Endodermal cell (in vitro differentiated cells): ENCODE measurements at places on chromosomes 5 and 9. TPM values are rescaled to one million over a fixed set of nuclear protein-coding genes. Genes with fewer than 3 reads are reported as not detected.
A peak's percentile ranks its signal among the peaks of the same experiment; 100 is the strongest.

- no peak overlapping the region for H3K27ac ChIP-seq
- peaks cover 9% of the 10 kb centered on the region for H3K36me3 ChIP-seq
- no peaks in the 10 kb centered on the region for H3K27me3 ChIP-seq
- DNase-seq = peak; percentile 36
- no peaks in the 10 kb centered on the region for H3K4me1 ChIP-seq
Observed at GRCh38 chr5:1512541-1513291, 11.0 kb downstream of the LPCAT1 start.

- H3K27me3 ChIP-seq = peaks cover 88% of the 10 kb centered on the region
- H3K36me3 ChIP-seq = no peaks in the 10 kb centered on the region
- H3K4me3 ChIP-seq = no peak overlapping the region
- no peaks in the 10 kb centered on the region for H3K4me1 ChIP-seq
- no peak for DNase-seq
- H3K27ac ChIP-seq = no peak overlapping the region
Observed at GRCh38 chr5:83957188-83957587, 236.5 kb upstream of the HAPLN1 start.

GRCh38 chr5:35061211-35061770, 13.5 kb upstream of the AGXT2 start:
- H3K27me3 ChIP-seq = no peaks in the 10 kb centered on the region
- H3K4me3 ChIP-seq = no peak overlapping the region
- no peak for DNase-seq
- H3K27ac ChIP-seq = no peak overlapping the region
- H3K36me3 ChIP-seq = no peaks in the 10 kb centered on the region

The IL13 gene
- total RNA-seq = not detected in 3 replicates

- no peak overlapping the region for H3K4me3 ChIP-seq
- no peaks in the 10 kb centered on the region for H3K27me3 ChIP-seq
- H3K4me1 ChIP-seq = peaks cover 34% of the 10 kb centered on the region
- H3K27ac ChIP-seq = no peak overlapping the region
- DNase-seq = no peak
Observed at GRCh38 chr9:112872019-112872418, 18.7 kb downstream of the SLC46A2 start.

DNA sequence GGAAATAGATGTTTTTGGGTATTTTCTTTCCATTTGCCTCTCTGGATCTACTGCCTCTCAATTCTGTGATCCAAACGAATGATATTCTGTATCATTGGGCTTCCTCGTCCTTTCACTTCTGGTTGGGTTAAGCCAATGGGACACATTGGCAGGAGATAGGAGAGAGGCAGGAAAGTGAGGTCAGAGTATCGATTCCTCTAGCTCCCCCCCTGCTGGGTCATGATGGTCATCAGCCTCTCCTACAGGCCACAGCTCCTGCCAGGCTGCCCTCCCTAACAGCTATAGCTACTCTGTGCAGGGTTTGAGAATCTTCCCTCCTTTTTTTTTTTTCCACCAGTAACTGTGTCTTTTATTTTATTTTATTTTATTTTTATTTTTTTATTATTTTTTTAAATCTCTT, 39.4 kb downstream of the APBA1 start:
- no peak overlapping the region for H3K4me3 ChIP-seq
- no peaks in the 10 kb centered on the region for H3K4me1 ChIP-seq
- H3K27me3 ChIP-seq = no peaks in the 10 kb centered on the region
- H3K27ac ChIP-seq = no peak overlapping the region

The DND1 gene
- 1.6 and 1.9 TPM in 2 replicates for total RNA-seq

The ZNF883 gene
- total RNA-seq = 11.4 to 13.0 TPM (median 12.8 TPM) in 3 replicates

DNA sequence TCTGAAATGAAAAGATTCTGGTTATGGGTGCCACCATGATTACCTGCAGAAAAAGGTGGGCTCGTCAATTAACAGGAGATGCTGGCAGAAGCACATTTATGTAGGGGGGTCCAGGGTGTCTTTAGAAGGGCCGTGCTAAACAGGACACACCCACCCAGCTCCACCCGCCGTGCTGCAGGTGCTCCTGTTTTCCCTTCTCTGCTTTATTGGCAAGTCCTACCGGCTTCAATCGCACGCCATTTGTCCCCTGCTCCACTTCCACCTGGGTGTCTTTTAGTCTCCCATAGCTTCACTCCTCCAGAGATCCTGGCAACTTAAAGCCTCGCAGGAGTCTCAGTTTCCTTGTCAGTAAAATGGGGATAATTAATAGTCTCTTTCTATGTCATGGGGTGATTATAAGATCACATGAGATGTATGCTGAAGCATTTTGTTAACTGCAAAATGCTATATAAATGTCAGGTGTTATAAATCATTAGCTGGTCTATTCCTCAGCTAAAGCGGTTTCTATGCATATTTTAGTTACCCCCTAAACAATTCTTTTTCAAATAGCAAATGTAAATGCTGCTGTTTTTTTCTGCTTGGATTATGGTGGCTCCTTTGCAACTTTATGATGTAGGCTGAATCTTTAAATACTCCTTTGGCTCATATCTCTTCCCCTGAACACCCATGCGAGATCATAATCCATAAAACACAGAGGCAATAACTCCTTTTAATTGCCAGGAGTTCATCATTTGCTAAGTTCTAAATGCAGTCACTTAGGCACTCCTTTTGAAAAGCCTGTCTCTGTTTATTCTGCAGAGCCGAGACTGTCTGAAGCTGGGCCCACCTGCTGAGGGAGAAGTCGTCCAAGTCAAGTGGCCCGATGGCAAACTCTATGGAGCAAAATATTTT, 406.9 kb downstream of the KDM4C start:
- H3K27ac ChIP-seq = no peak overlapping the region
- no peak for DNase-seq
- no peak overlapping the region for H3K4me3 ChIP-seq
- H3K36me3 ChIP-seq = peaks cover 13% of the 10 kb centered on the region
- no peaks in the 10 kb centered on the region for H3K27me3 ChIP-seq

The WWC1 gene
- total RNA-seq = 17.7 and 18.4 TPM in 2 replicates

DNA sequence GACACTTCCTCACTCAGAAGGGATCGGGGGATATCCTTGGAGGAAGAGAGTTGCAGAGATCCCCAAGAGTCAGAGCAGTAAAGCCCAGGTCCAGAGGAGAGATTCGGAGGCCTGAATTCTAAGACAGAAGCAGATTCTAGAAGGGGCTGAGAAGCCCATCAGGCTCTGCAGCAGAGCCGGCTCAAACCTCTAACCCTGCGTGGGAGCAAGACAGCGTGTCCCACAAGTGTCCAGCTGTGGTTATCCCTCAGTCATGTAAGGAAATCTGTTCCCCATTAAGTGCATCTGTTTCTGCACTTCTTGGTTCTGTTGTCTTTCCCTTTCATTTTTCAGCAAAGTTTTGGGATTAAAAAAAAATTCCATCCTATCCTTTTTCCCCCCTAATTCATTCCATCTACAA, 4.8 kb upstream of the DIAPH1 start:
- no peaks in the 10 kb centered on the region for H3K27me3 ChIP-seq
- H3K36me3 ChIP-seq = peaks cover 82% of the 10 kb centered on the region
- no peak for DNase-seq
- H3K4me1 ChIP-seq = no peaks in the 10 kb centered on the region

DNA sequence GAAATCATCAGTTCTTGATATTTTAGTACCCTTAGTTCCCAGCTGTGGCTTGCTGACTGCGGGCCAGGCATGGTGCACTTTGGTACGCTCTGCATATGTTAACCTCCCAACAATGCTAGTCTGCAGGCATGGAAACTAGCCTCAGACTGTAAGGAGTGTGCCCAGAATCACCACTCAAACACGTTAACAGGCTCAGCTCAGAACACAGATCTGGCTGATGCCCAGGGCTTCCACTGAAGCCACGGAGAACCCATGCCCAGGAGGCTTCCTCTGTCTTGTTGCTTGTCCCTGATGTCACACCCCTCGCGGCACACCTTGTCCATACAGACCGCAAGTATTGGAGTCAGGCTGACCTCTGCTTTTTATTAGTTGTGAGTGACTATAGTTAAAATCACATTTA, 187.2 kb upstream of the OTULINL start:
- H3K27me3 ChIP-seq = no peaks in the 10 kb centered on the region
- H3K4me3 ChIP-seq = no peak overlapping the region
- H3K27ac ChIP-seq = no peak overlapping the region

GRCh38 chr5:125575891-125576505, 829.6 kb upstream of the ZNF608 start:
- H3K27ac ChIP-seq = peak overlapping the region; percentile 33
- no peaks in the 10 kb centered on the region for H3K36me3 ChIP-seq
- peak; percentile 69 for DNase-seq
- H3K4me1 ChIP-seq = no peaks in the 10 kb centered on the region
- H3K27me3 ChIP-seq = no peaks in the 10 kb centered on the region

GRCh38 chr9:93096811-93097382, 880 bp downstream of the CARD19 start:
- H3K27me3 ChIP-seq = no peaks in the 10 kb centered on the region
- H3K36me3 ChIP-seq = no peaks in the 10 kb centered on the region
- H3K27ac ChIP-seq = peak overlapping the region; percentile 17
- DNase-seq = no peak

GRCh38 chr9:17349831-17350230, 215.0 kb downstream of the CNTLN start:
- H3K27ac ChIP-seq = no peak overlapping the region

- H3K27me3 ChIP-seq = no peaks in the 10 kb centered on the region
- DNase-seq = no peak
- H3K27ac ChIP-seq = no peak overlapping the region
- no peaks in the 10 kb centered on the region for H3K36me3 ChIP-seq
Observed at GRCh38 chr5:137265457-137265856, 233.7 kb downstream of the SPOCK1 start.

GRCh38 chr5:17951392-17952169, 317.3 kb downstream of the TAF11L14 start:
- no peak overlapping the region for H3K27ac ChIP-seq
- H3K4me1 ChIP-seq = no peaks in the 10 kb centered on the region
- H3K27me3 ChIP-seq = no peaks in the 10 kb centered on the region
- peak; percentile 94 for DNase-seq
- no peak overlapping the region for H3K4me3 ChIP-seq
- H3K36me3 ChIP-seq = no peaks in the 10 kb centered on the region

The UGT3A1 gene
- total RNA-seq = 4.2 and 4.7 TPM in 2 replicates

DNA sequence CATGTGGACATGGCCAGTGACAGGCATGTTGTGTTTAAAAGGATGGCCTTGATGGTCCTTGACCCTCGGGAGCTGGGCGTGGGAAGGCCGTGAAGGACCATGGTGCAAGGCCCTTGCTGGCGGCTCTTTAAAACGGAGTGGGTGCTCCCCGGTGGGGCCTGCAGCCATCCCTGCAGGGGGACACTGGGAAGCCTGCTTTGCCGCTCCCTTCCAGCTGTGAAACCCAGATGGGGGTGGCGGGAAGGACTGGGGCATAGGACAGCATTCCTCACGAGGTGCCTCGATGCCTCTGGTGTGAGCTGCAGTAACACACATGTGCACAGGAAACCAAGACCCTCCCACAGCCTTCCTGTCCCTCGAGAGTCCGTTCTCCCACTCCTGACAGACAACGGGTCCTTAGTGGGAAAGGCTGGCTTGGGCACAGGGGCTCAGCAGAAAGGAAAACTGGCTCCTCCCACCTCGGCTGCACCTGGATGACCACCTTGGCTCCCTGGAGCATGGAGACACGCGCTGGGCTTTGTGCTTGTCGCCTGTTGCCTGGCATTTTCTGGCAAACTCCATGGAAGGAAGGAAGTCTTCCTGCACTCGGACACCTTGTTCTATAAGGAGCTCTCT, 30.3 kb upstream of the IRX4 start:
- H3K4me3 ChIP-seq = no peak overlapping the region
- H3K27ac ChIP-seq = no peak overlapping the region
- DNase-seq = no peak
- no peaks in the 10 kb centered on the region for H3K27me3 ChIP-seq

The SLC46A2 gene
- not detected in 2 replicates for total RNA-seq

The NUTM2F gene
- total RNA-seq = not detected in 3 replicates

GRCh38 chr5:7474821-7475403, 79.0 kb downstream of the ADCY2 start:
- H3K27ac ChIP-seq = no peak overlapping the region
- DNase-seq = peak; percentile 68
- H3K4me1 ChIP-seq = no peaks in the 10 kb centered on the region
